ENCODE measurements at places on chromosomes 5 and 9.

DNA sequence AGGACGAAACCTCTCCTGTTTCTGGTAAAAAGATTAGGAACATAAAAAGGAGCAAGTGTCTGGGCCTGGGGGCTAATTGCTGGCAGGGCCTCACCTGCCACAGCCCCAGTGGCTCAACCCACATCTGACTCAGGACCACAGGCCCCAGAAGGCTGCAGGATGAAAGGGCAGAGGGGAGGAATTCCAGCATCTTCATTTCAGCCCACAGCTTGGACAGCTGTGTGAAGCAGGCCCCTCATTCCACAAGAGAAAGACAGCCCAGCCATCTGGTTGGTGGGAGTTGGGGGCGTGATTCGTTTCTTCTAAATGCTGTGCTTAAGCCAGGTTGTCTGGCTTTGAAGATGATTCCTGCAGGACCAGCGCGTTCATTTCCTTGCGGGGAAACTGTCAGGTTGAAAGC lies 29.1 kb downstream of the NKX2-5 start:
- DNase-seq, result no peak

DNA sequence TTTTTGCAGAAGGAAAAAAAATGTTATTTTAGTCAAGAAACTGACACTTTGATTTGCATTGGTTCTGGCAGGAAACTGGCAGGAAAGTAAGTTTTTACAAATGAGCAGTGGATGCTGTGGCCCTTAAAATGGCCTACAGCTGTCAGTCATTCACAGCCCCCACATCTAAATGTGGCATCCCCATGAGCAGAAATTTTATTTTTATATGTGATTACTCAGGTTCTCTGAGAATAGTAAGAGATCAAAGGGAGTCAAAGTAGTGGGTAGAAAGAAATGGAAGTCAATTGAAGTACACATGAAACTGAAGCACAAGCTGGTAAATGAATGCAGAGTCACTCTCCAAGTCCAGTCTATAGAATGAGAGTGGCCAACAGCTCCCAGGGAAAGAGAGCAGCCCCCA lies 80.3 kb downstream of the ENC1 start:
- DNase-seq, result peak; percentile 13

GRCh38 chr5:147519380-147519779 lies 9.5 kb upstream of the DPYSL3 start:
- DNase-seq, result no peak

DNA sequence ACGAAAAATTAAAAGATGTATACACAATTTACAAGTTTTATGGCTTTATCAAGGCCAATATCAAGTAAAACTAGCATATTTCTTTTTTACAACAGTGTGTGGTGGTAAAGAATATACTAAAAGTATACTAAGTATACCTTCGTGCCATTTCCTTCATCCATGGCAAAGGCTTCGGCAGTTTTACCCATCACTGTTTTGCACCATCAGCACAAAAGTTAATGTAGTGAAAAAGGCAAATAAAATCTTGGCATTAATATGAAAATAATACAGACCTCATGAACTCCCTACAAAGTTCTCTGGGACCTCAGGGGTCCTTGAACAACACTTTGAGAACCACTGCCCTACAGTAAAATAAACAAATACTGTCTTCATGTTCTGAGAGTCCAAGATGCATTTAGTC lies 312.3 kb upstream of the NREP start:
- no peak for DNase-seq

- no peak for DNase-seq
These were observed 10.6 kb upstream of the NEURL1B start for GRCh38 chr5:172630482-172630881.

GRCh38 chr5:38045446-38045845 lies 205.6 kb upstream of the GDNF start:
- DNase-seq, result no peak

DNA sequence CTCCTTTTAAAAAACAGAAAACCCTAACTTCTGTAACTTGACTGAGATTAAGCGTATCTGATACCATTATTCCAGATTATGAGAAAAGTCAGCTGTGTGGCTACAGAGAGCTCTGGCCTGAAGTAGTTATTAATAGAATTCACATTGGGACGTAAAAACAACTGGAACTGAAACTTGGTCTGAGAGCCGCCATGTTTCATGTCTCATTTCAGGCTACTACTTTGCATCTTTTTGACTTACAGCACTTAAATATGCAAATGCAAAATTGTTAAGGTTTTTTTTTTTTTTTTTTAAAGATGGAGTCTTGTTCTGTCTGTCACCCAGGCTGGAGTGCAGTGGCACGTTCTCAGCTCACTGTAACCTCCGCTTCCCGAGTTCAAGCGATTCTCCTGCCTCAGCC lies 25.2 kb downstream of the MAP3K1 start:
- DNase-seq, result peak; percentile 32

GRCh38 chr5:94396687-94397086 lies 221.7 kb downstream of the KIAA0825 start:
- no peak for DNase-seq

DNA sequence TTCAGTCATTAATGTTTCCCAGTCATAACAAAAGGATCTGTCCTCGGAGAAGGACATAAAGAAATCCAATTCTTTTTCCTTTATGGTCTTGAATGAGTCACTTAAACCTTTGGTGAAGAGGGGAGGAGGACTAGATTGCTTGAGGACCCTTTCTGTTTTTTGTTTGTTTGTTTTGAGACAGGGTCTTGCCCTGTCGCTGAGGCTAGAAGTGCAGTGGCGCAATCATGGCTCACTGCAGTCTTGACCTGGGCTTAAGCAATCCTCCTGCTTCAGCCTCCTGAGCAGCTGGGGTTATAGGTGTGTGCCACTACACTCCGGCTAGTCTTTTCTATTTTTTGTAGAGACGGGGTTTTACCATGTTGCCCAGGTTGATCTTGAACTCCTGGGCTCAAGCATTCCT lies 12.3 kb downstream of the TIGD6 start:
- DNase-seq, result no peak

- DNase-seq, result no peak
These were observed 344.3 kb downstream of the RAB3C start for GRCh38 chr5:58927181-58927580.

DNA sequence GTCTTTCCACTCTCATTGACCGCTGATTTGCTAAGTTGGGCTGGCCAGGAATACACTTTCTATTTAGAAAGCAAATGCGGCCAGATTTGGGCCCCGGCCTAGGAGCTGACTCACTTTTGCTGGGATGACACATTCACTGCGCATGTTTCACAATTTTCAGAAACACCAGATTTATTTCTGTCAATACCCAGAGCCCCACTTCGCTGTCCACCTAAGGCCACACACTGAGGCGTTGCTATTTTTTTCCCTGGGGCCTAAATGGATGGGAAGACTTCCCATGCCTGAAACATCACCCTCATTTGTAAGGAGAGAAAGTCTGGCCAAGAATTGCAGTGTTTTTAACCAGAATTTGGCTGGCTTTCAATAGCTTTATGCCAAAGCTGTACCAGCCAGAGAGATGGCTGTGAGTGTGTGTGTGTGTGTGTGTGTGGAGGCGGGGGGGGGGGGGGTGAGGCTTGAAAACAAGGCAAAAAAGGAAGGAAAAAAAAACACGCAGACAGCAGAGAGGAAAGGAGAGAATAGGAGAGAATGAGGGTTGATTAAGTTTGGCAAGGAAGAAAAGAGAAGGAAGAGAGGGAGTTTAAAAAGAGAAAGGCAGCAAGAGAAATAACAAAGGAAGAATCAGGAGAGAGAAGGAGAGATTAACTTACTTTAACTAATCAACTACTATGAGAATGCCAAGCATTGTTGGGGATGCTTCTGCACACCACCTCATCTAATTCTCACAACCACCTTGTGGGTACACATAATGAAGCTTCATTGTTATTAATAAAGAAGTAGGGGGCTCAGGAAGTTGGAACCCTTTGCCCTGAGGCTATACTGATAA lies 261.4 kb upstream of the KLF4 start:
- DNase-seq, result no peak

DNA sequence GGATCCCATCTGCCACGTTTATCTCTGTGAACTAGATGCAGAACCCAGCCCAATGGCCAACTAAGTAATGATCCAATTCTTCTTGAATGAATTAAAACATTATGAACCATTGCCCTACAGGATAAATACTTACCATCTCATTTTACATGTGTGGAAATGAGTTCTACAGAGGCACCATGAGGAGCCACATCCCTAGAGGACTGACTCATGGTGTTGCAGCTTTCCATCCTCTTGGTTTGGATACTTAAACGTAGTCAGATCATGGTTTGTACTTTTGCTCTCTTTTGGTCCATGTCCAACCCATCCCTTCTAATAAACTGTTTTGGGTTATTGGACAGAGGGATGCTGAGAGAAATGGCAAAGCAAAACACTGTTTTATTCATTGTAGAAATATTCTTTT lies 484.8 kb downstream of the EBF1 start:
- DNase-seq, result no peak

DNA sequence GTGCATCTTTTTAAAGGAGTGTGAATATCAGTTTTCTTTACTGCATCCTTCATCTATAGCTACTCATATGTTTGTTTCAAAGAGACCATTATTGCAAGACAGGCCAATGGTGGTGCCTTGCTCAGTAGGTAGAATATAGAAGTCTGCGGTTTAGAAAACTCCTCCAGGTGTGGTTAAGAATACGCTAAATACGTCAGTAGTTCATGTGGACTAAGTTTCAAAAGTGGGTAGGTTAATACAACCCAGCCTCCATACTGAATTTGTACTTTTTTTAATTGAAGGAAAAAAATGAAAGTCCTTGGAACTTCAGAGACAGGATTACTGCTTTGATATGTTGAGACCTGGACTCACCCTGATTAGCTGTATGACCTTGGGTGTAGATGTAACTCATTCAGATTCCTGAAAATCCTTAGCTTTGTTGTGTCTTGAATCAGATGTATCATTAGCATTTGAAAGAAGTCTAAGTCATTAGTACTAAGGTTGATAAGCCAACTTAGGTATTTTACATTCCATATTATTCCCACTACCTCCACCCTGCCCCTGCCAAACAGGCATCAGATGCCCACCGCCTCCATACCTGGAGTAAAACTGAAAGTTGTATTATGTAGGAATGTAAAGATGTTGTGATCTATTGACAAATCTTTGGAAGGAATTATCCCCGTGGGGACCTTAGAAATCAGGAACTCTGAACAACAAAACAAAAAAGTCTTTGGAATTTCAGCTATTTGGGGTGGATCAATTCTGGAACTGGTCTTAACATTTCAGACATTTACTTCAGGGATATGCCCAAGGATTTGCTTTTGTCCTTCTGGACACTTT lies 6.1 kb downstream of the BASP1 start:
- no peak for DNase-seq

GRCh38 chr9:94445863-94446262 lies 109.0 kb upstream of the PCAT7 start:
- no peak for DNase-seq

DNA sequence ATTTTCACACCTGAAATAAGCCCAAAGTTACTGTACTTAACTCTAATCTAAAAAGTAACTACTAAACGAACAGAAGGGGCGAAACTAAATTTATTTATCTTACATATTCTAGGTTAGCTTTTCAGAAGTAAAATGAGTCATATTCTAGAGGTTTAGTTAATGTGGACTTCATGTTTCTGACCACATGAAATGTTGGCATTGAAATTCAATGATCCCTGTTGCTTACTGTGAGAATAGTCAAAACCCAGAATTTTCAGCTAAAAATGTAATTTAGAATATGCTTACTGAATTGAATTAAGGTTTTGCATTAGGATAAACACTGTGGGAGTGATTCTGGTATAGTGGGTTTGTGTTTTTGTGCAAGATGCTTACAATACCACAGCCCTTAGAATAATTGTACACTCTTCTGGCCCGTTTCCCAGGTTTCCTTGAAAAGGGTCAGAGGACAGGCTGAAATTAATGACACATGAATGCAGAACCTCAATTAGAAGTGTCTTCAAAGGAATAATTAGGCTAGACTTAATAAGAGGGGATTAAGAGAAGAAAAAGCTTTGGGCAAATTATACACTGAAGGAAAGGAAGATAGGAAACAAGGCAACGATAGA lies 1.4 kb upstream of the SNX18 start:
- no peak for DNase-seq

- DNase-seq, result no peak
These were observed 1.8 kb downstream of the MCTP1 start for GRCh38 chr5:95283022-95283615.

DNA sequence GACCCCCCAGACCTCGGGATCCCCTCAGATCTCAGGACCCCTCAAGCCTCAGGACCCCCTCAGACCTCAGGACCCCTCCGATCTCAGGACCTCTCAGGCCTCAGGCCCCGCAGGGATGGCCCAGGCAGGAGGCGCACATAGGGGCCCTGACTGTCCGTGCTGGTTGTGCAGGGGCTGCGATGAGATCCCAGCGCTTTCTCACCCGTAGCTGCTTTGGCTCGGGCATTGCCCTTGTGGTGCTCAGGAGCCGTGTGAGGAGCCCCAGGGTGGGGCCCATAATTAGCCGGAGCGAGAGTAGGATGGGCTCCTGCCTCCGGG lies 680 bp upstream of the LPCAT1 start:
- DNase-seq, result no peak

DNA sequence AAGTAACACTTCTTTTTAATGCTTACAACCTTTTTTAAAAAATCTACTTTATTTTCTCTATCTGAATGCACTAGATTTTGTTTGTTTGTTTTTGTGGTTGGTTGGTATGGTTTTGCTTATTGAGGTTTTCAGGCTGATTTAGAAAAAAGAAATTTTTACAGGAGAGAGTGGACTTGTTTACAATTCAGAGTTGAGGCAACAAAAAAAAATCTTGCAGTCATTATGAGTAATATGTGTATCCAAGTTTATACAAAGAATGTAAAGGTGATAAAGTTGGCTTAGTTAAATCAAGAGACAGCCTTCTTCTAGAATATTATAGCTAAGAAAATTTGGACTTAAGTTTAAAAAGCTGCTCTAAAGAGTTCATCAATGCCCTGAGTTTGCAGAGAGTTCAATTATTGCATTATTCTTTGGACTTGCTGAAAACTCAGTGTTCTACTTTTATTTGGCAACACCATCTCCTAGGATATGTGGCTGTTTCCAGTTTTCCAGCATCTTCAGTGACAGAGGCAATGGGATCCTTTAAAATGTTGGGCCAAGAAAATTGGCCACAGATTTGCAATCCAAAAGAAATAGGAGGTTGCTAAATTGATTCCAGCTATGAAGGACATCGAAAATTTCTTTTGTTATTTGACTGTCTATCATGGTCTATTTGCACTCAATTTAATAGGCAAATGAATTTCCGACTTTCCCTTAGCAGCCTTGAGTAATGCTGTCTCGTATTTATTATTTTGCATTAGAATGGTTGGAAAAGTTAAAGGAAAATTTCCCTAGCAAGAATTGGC lies 10.7 kb downstream of the STK32A start:
- DNase-seq, result no peak

GRCh38 chr9:127968700-127969383 lies 11.9 kb downstream of the EEIG1 start:
- DNase-seq, result no peak

GRCh38 chr5:136076881-136077445 lies 48.2 kb downstream of the TGFBI start:
- no peak for DNase-seq

DNA sequence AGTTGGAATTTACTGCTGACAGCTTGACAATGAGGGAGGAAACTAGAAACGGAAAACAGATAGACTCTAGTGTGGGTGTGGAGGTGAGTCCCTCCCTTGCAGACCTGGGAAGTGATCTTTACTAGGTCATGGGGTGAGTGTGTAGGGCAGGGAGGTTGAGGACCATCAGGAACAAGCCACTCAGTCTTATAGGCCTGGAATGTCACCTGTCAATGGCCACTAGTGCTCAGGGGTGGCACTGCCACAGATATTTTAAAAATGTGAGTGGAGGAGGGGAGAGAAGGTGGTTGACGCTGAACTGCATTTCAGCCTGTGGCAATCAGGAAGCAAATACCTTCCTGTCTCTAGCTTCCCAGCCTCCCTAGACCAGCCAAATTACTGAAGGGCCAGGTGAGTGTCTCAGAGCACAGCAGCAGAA lies 9.0 kb downstream of the OR2S2 start:
- DNase-seq, result no peak

Data from GM12878 (cell line).